ENCODE measurements at places on chromosomes 6 and 20.

GRCh38 chr6:137911675-137912191, 44.7 kb downstream of the TNFAIP3 start:
- no peak for DNase-seq

- DNase-seq: no peak
Measured at GRCh38 chr20:11675920-11676629, 241.6 kb upstream of the BTBD3 start.

DNA sequence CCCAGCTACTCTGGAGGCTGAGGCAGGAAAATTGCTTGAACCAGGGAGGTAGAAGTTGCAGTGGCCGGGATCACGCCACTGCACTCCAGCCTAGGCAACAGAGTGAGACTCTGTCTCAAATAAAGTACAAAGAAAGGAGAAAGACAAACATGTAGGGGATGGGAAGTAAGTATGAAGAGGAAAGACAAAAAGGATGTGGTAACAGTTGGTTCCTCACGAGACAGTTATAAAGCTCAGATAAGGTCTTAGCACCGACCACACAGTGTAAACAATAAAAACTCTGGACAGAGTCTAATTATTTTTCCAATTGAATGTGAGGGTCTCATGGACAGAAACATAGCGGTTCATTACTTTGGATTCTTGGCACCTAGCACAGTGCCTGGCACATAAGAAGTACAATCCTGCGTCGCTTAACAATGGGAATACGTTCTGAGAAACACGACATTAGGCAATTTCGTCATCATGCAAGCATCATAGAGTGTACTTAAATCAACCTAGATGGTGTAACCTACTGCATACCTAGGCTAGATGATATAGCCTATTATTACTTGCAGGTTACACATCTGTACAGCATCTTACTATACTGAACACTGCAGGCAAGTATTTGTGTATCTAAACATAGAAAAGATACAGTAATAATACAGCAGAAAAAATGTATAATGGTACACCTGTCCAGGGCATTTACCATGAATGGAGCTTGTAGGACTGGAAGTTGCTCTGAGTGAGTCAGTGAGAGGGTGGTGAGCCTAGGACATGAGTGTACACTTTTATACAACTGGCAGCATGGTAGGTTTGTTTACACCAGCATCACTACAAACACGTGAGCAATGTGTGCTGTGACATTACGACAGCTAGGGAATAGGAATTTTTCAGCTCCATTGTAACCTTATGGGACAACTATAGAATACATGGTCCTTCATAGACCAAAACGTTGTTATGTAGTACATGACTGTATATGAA, 38.2 kb downstream of the MBOAT1 start:
- DNase-seq: no peak

- DNase-seq: no peak
Measured at GRCh38 chr20:36064658-36065426, 89.7 kb upstream of the EPB41L1 start.

DNA sequence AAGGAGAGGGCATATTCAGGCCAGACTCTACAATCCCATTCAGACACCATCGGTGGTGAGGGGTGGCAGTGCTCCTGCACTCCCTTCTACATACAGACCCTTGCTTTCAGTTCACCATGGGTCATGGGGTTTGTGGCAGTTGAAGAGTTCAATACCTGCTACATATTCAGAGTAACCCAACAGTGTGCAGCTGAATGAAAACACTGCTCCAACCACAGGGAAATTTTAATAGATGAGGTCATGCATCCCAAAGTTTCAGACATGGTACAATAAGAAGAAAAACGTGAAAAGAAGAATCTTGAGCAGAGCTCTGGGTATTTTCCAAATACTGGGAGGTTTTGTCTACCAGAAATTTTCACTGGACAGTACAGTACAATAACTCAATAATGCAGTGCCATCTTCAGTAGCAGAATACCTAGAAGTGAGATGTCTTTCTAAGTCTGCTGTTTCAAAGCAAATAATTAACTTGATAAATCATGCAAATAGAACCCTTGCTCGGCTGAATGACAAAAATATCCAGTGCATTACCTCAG, 162.1 kb downstream of the PTPRK start:
- no peak for DNase-seq

DNA sequence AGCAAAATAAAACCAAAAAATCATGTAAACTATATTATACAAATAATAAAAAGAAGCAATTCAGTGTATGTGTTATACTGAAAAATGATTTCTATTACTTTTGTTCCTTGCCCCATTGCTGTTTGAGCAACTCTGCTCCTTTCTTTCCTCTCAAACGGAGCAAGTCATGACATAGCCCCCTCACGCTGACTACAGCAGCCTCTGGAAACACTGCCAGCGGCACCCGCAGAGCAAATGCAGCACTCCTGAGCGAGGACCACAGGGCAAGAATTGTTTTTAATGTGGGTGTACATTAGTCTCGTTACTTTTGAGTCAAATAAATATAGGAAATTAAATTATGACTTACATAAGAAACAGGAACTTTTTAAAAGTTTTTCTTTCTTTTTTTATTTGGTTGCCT, 350.1 kb upstream of the HSF2 start:
- DNase-seq: no peak

DNA sequence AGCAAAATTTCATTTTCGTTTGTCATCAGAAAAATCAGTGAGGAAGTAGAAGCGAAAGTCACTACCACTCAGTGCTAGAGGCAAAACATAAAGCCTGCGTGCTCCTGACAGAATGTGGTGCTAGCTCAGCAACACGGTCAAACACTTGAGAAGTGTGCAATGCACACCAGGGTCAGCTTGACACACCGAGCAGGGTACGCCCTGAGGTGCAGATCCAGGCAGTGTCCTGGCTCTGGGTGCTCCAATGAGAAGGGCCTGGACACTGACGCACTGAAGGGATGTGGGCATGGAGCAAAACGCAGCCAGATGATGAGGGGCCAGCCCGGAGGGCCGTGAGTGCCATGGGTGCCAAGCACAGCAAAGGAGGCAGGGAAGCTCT, 5.9 kb downstream of the RNASET2 start:
- no peak for DNase-seq

GRCh38 chr20:46984405-46984804, 89.8 kb downstream of the EYA2 start:
- DNase-seq: no peak

- DNase-seq: no peak
Measured at GRCh38 chr20:8155812-8156211, 23.7 kb downstream of the PLCB1 start.

DNA sequence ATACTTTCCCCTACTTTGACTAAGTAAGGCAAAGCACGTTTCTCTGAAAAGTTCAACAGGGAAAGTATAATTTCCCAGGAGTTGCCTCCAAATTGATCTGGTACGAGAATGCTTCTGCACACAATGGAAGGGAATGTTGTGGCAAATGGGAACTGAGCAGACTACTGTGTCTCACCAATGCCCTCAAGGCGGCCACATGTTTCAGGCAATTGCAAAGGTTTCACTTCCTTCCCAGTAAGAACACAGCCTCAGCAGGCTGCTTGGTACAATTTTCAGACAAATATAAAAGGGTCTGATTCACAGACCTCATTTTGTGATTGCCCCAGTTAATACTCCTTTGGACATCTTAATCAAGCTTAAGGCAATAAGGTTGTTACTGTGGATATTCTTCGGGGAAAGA, 71.2 kb downstream of the KIAA0319 start:
- DNase-seq: no peak
